ENCODE measurements at places on chromosomes 13 and 19. TPM values are rescaled to one million over a fixed set of nuclear protein-coding genes. Genes with fewer than 3 reads are reported as not detected.

The RBM42 gene
- total RNA-seq = 69.0 TPM

The CEACAM1 gene
- total RNA-seq = not detected

The C19orf38 gene
- not detected for total RNA-seq

The WDR88 gene
- total RNA-seq = not detected

GRCh38 chr13:27018344-27018861, 153.2 kb downstream of the USP12 start:
- H3K27ac ChIP-seq = no peak overlapping the region
- peak; percentile 8 for DNase-seq
- no peaks in the 10 kb centered on the region for H3K27me3 ChIP-seq
- no peaks in the 10 kb centered on the region for H3K36me3 ChIP-seq

- H3K27me3 ChIP-seq = peaks cover 9% of the 10 kb centered on the region
- peak; percentile 77 for DNase-seq
- no peaks in the 10 kb centered on the region for H3K36me3 ChIP-seq
- H3K4me1 ChIP-seq = peaks cover 11% of the 10 kb centered on the region
- H3K27ac ChIP-seq = no peak overlapping the region
These were observed 2.0 kb downstream of the OLFM2 start for GRCh38 chr19:9934132-9934950.

GRCh38 chr13:27977476-27978300, 8.6 kb upstream of the CDX2 start:
- peaks cover 13% of the 10 kb centered on the region for H3K27me3 ChIP-seq
- no peak overlapping the region for H3K27ac ChIP-seq
- no peak for DNase-seq
- H3K4me1 ChIP-seq = peaks cover 2% of the 10 kb centered on the region

GRCh38 chr13:50451609-50452008, 391.9 kb downstream of the DLEU7 start:
- no peaks in the 10 kb centered on the region for H3K36me3 ChIP-seq
- H3K27ac ChIP-seq = no peak overlapping the region
- H3K4me3 ChIP-seq = no peak overlapping the region
- H3K27me3 ChIP-seq = no peaks in the 10 kb centered on the region
- DNase-seq = no peak

DNA sequence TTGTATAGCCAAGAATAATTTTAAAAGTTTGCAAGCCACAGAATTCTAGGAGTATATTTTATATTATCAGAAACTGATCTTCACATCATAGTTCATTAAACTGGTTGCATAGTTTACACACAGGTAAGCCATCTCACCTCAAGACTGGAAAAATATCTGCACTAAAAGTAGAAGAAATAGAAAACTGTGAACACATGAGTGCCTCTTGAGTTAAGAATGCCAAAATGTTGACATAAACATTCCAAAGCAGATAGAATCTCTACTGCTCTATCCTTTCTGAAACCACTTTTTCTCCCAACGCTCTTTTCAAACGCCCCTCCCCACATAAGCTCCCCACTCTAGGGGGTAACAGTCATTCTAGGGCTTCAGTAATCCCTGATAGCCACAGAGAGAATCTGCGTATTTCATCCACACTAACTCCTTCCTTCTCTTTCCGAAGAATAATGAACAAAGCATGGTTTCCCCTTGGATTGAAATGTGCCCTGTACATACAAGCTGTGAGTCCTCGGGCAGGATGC, 201.5 kb downstream of the IRS2 start:
- H3K27me3 ChIP-seq = no peaks in the 10 kb centered on the region
- H3K4me1 ChIP-seq = no peaks in the 10 kb centered on the region
- no peak for DNase-seq

- H3K27me3 ChIP-seq = no peaks in the 10 kb centered on the region
- peak overlapping the region; percentile 89 for H3K27ac ChIP-seq
- peaks cover 18% of the 10 kb centered on the region for H3K36me3 ChIP-seq
These were observed 19.2 kb downstream of the SBNO2 start for GRCh38 chr19:1154731-1155351.

DNA sequence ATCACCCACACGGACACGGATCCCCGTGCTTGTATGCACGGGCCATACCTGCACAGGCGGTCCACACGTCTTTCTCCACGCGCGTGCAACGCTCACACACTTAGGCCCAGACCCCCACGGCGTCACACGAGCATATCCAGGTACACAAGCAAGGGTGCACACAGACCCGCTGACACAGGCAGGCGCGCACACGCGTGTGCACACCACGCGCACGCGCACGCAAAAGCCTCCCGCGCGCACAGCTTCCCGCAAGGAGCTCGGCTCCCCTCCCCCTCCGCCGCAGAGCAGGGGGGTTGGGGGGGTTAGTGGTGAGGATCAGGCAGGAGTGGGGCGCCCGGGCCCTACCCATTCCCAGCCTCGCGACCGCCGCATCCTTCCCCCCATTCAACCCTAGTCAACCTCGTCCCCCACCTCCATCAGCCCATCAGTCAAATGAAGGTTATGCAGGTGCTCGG, 407 bp downstream of the RAB3A start:
- H3K4me3 ChIP-seq = peak overlapping the region; percentile 82
- H3K4me1 ChIP-seq = peaks cover 20% of the 10 kb centered on the region
- H3K27ac ChIP-seq = no peak overlapping the region
- peaks cover 8% of the 10 kb centered on the region for H3K36me3 ChIP-seq
- peak; percentile 81 for DNase-seq
- no peaks in the 10 kb centered on the region for H3K27me3 ChIP-seq

DNA sequence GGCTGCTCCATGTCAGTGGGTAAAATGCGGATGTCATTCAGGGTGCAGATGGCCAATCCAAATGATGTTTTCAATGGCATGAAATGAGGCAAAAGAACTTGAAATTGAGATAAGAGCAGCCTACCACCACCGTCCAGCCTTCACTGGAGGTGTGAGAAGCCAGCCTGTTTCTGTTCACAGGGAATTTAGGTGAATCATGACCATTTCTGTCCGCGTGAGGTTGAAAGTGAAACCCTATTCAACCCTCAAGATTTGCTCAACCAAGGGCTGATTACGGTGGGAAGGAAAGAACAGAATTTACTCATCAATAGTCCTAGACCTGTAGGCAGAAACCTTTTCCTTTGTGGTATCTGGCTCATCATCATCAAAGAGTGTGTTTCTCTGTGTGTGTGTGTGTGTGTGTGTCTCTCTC, 370.7 kb downstream of the COG6 start:
- H3K27ac ChIP-seq = no peak overlapping the region
- no peaks in the 10 kb centered on the region for H3K4me1 ChIP-seq
- H3K36me3 ChIP-seq = no peaks in the 10 kb centered on the region
- DNase-seq = no peak

GRCh38 chr13:42538996-42539395, 35.0 kb upstream of the TNFSF11 start:
- no peaks in the 10 kb centered on the region for H3K27me3 ChIP-seq
- DNase-seq = no peak
- no peaks in the 10 kb centered on the region for H3K4me1 ChIP-seq
- H3K36me3 ChIP-seq = no peaks in the 10 kb centered on the region

- no peak for DNase-seq
- H3K4me1 ChIP-seq = peaks cover 8% of the 10 kb centered on the region
- peaks cover 5% of the 10 kb centered on the region for H3K36me3 ChIP-seq
- H3K27ac ChIP-seq = peak overlapping the region; percentile 88
These were observed 799 bp downstream of the PVR start for GRCh38 chr19:44644402-44645016.

DNA sequence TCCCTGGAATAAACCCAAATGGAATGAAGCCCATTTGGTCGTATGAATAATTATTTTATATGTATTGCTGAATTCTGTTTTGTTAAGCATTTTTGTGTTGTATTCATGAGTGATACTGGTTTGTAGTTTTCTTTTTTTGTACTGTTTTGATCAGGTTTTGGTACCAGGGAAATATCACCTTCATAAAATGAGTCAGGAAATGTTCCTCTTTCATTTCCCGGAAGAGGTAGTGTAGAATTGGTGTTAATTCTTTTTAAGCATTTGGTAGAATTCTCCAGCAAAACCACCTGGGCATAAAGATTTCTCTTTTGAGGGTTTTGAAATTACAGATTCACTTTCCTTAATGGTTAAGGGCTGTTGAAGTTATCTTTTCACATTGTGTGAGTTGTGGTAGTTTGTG, 13.3 kb downstream of the SPATA13 start:
- DNase-seq = no peak
- no peaks in the 10 kb centered on the region for H3K4me1 ChIP-seq
- no peaks in the 10 kb centered on the region for H3K36me3 ChIP-seq
- no peaks in the 10 kb centered on the region for H3K27me3 ChIP-seq
- no peak overlapping the region for H3K4me3 ChIP-seq
- H3K27ac ChIP-seq = no peak overlapping the region

DNA sequence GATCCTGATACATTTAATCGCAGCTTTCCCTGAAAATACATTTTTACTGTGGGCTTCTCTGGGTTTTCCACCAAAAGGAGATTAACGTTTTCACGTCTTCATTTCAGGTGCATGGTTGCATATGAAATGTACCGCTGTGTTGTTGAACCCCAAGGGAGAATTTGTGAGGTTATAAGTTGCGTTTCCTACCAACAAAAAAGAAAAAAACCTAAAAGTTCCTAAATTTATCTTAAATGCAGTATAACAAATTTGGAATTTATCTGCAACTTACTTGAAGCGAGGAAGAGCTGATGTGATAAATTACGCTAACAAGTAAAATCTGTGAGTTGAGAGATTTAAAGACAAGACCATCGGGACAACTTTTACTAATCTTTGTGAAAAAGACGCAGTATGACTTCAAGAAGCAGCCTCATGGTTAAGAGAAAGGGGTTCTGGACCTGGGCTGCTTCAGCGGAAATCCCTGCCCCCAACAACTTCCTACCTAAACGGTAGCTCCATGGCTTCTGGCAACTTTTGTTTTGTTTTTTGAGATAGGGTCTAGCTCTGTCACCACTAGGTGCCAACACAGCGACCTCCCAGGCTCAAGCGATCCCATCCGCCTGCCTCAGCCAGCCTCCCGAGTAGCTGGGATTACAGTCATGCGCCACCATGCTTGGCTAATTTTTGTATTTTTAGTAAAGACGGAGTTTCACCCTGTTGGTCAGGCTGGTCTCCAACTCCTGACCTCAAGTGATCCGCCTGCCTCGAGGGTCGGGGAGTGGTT, 958 bp upstream of the OBI1 start:
- H3K27me3 ChIP-seq = no peaks in the 10 kb centered on the region
- H3K27ac ChIP-seq = no peak overlapping the region
- H3K4me1 ChIP-seq = peaks cover 3% of the 10 kb centered on the region
- H3K4me3 ChIP-seq = peak overlapping the region; percentile 94
- no peak for DNase-seq
- no peaks in the 10 kb centered on the region for H3K36me3 ChIP-seq

GRCh38 chr19:679418-680286, 3.5 kb downstream of the FSTL3 start:
- H3K27ac ChIP-seq = peak overlapping the region; percentile 97
- H3K36me3 ChIP-seq = peaks cover 8% of the 10 kb centered on the region
- no peaks in the 10 kb centered on the region for H3K27me3 ChIP-seq
- H3K4me3 ChIP-seq = peak overlapping the region; percentile 93
